ENCODE measurements at places on chromosomes 7 and 10.

- no peak for DNase-seq
These were observed 20.3 kb downstream of the CFAP46 start for GRCh38 chr10:132921818-132922807.

DNA sequence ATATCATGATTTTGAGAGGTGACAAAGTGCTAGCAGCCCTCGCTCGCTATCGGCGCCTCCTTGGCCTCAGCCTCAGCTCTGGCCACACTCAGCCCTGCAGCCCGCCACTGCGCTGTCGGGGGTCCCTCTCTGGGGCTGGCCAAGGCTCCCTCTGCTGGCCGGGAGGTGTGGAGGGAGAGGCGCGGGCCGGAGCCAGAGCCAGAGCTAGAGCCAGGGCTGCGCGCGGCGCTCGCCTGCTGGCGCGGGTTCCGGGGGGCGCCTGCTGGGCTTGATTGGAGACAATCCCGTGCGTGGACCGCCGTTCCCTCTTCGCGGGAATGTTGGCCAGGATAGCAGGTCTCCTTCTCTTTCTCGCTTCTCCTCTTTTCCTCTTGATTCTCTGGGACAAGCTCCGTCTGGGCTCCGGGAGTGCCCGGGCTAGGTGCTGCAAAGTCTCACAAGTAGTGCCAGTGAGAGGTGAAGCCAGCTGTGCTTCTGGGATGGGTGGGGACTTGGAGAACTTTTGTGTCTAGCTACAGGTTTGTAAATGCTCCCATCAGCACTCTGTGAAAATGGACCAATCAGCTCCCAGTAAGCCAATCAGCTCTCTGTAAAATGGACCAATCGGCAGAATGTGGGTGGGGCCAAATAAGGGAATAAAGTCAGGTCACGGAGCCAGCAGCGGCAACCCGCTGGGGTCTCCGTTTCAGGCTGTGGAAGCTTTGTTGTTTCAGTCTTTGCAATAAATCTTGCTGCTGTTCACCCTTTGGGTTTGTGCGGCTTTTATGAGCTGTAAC lies 43.4 kb upstream of the ELMO1 start:
- DNase-seq = no peak

DNA sequence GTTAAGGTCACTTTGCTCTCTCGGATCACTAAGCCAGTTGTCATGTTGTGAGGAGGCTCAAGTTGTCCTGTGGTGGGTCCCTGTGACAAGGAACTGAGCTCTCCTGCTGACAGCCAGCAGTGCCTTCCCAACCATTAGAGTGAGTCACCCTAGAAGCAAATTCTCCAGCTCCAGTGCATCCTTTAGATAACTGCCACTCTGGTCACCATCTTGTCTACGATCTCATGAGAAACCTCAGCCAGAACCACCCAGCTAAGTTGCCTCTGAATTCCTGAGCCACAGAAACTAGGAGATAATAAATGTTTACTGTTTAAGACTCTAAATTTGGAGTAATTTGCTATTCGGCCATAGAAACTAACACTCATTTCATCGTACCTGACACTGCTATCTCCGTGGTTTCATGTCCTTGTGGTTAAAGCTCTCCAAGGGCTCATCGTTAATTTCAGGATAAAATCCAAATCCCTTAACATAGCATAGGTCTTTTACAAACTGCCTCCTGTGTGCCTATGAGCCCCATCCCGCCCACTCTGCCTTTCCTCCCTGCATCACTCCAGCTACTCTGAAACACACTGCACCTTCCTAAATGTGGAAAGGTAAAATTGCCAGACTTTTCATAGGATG lies 56.5 kb upstream of the WIPF3 start:
- no peak for DNase-seq

DNA sequence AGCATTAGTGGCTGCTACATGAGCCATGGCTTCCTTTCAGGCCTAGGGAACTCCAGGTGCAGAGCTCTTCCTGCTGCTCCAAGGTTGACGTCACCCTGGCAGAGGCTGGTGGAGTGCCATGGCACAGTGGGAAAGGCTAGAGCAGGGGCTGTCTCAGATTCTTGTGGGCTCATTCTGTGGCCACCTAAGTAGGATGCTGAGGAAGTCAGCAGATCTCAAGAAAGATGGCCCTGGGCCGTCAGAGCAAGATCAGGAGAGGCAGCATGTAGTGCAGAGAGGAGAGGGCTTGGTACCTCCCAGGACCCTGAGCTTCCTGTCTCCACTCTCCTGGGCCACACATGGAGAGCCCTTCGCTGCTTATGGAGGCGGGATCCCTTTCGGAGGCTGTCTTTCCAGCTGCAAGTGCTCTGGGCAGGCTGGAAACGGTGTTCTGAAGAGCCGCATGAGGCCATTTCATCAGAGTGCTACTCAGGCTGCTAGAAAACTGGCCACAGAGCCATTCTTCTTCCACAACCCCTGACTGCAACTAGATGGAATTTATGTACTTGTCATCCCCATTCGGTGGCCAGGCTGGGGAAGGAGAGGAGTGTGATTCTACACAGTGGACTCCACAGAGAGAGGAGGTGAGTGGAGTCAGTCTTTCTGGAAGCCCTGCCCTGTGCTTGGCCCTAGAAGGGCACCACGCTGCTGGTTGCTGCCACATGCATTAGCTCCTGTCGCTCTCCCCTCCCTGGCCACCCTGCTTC lies 304.2 kb downstream of the RPS24 start:
- DNase-seq = no peak

GRCh38 chr10:11861341-11861740 lies 38.2 kb downstream of the PROSER2 start:
- DNase-seq = no peak

GRCh38 chr7:42156291-42156865 lies 80.6 kb downstream of the GLI3 start:
- no peak for DNase-seq

DNA sequence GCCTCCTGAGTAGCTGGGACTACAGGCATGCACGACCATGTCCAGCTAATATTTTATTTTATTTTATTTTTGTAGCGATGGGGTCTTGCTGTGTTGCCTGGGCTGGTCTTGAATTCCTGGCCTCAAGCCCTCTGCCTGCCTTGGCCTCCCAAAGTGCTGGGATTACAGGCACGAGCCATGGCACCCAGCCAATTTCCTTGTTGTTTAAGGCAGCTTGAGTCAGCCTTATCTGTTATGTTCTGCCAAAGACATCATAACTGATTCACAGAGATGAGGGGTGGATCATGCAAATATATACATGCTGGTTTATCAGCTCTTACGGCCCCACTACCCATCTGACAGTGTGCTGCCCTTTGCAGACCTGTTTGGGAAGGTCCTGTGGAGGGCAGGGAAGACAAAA lies 826.7 kb downstream of the TYW1 start:
- peak; percentile 29 for DNase-seq

DNA sequence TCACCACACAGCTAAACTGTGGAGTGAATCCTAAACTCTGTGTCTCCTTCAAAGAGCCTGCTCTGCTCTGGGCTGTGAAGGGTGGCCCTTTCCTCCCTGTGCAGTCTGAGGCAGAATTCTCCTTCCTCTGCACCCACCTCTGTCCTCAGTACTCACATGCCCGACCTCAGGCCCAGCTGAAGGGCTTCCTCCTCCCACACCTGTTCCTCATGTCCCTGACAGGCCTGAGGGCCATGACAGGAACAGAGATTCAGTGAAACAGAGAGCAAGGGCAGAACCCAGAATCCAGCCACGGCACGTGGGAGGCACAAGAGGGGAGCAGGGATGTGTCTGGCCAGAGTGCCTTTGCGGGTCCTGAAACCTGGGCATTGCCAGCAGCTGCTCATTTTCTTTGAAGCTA lies 13.9 kb downstream of the CREB3L2 start:
- no peak for DNase-seq

All from fibroblast of pulmonary artery (primary cell).